ENCODE measurements at places on chromosomes 6 and 20.

DNA sequence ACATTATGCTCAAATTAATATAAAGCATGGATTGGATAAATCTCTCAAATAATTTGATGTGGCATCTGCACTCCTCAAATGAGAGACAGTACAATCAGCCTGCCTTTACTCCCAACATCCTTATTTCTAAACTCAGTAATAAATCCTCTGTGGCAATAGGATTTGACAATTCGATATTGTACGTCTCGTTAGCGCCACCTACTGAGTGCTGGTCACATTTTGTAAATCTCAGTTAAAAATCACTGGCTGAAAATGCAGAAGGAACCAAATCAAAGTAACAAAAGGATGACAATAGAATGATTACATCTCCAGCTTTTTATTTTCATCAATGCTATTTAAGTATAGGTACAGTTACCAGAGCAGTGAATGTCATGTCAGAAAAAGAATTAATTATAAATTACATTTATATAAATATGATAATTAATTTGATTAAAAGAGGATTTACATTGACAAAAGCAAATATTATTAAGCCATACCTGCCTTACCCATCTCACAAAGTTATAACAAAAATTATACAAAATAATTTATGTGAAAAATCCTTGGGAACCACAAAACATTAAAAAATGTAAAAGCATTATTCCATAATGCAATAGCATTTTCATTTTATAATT is 20.2 kb upstream of the GJE1 start:
- peak; percentile 42 for DNase-seq

- DNase-seq = no peak
Observed at GRCh38 chr6:74867291-74867690, 338.6 kb downstream of the COL12A1 start.

DNA sequence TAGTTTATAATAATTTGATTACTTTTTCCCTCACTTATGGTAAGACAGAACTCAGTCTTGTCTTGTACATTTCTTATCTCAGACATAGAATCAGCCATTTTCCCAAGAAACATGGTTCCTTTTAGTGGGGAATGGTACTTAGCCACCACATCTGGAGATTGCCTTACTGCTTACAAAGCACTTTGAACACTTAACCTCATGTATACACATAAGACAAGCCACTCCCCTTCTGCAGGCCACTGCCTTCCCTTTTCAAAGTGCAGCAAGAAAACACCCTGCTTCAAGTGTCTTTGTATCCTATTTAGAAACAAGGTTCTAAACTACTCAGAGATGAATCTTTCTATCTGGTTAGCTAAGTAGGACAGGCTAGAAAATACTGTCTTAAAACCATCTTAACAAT is 159.2 kb downstream of the UBE3D start:
- DNase-seq = no peak

GRCh38 chr6:8181951-8182845 is 79.8 kb upstream of the EEF1E1 start:
- no peak for DNase-seq

GRCh38 chr20:45067558-45067957 is 33.4 kb downstream of the KCNS1 start:
- DNase-seq = no peak

DNA sequence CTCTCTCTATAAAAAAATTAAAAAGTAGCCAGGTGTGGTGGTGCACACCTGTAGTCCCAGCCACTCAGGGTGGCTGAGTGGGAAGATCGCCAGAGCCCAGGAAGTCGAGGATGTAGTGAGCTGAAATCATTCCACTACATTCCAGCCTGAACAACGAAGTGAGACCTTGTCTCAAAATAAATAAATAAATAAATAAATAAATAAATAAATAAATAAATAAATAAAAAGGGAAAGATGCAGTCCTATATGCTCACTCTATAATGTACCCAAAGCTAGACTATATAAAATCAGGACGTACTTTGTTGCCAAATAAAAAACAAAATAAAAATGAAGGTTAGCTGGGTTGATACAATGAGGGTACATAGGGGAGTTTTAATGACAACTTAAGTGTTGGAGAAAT is 26.1 kb upstream of the NHSL1 start:
- no peak for DNase-seq

- no peak for DNase-seq
Observed at GRCh38 chr6:149337320-149337719, 19.8 kb downstream of the TAB2 start.

- DNase-seq = no peak
Observed at GRCh38 chr20:2778602-2779321, 21.7 kb downstream of the CPXM1 start.

GRCh38 chr6:133778414-133779130 is 110.3 kb upstream of the TCF21 start:
- DNase-seq = no peak

DNA sequence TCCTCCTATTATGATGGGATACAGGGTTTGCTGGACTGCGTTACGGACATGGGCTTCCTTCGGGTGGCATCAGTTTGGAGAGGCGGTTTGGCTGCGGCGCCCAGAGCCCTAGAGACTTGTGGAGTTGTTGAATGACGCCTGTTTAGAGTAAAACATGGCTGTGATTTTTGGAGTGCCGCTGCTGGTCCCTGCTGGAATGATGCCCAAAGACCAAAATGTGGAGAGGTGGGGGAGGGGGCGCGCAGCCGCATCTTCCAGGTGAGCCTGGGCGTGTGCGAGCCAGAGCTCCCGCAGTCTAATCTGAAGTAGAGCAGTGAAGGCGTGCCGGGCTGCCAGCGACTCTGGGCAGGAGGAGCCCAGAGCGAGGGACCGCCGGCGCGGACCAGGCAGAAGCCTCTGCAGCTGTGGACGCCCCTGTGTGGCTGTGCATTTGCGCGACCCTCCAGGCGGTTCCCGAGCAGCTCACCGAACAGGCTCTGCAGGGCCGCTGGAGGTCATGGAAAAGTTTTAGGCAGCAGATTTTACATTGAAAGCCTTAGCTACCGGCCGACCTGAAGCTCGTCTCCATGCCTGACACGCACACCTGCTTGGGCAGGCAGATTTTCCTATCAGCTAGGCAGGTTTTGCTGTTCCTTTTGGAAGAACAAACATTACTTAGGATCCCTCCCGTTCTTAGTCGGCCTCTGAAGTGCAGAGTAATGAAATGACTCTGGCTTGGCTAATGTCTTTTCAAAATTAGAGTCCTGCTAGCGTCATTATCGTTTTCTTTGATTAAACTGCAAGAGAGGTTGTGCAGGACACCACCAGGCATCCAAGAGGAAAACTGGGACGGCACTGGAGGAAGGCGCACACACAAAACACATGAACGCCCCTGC is 298.2 kb downstream of the PHACTR1 start:
- peak; percentile 33 for DNase-seq

- no peak for DNase-seq
Observed at GRCh38 chr6:158958504-158959386, 41.3 kb downstream of the RSPH3 start.

DNA sequence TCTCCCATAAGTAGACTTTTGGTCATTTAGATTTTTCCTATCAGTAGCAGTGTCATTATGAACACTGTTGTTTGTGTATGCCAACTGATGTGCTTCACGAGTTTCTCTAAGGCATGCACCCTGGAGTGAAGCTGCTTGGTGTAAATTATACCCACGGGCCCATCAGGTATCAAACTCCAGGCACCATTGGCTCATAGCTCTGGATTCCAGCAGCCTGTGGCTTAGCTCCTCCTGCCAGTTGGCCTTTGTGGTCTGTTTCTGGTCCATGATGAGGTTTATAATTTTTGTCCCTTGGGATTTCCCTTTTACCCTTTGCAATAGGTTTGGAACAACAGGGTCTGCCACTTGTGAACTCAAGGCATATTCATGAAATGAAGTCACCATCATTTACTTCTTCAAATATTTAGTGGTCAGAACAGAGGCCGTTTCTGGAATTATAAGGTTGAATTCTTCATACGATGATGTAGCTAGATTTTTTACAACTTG is 350.5 kb downstream of the PRL start:
- DNase-seq = no peak
